ENCODE measurements at places on chromosomes 2 and 18.

DNA sequence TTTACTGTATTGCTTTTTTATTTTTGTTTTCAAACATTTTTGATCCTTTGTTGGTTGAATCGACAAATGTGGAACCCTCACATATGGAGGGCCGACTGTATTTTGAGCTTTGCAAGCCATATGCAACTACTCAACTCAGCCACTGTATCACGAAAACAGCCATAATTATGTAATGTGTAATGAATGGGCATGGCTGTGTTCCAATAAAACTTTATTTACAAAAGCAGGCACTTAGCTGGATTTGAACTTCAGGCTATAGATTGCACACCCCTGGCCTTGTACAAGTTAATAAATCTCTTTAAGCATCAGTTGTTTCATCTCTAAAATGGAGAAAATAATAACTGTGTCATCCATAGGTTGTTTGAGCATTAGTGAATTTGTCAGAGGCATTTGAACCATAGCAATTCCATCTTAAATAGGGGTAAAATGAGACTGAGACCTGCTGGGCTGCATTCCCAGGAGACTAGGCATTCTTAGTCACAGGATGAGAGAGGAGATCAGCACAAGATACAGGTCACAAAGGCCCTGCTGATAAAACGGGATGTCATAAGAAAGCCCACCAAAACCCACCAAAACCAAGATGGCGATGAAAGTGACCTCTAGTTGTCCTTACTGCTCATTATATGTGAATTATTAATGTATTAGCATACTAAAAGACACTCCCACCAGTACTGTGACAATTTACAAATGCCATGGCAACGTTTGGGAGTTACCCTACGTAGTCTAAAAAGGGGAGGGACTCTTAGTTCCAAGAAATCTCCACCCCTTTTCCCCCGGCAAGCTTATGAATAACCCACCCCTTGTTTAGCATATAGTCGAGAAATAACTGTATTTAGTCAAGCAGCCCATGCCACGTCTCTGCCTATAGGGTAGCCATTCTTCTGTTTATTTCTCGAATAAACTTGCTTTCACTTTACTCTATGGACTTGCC, 13.7 kb upstream of the LTBP1 start:
- no peak for DNase-seq

GRCh38 chr2:191941376-191941929, 94.6 kb upstream of the CAVIN2 start:
- DNase-seq = no peak

DNA sequence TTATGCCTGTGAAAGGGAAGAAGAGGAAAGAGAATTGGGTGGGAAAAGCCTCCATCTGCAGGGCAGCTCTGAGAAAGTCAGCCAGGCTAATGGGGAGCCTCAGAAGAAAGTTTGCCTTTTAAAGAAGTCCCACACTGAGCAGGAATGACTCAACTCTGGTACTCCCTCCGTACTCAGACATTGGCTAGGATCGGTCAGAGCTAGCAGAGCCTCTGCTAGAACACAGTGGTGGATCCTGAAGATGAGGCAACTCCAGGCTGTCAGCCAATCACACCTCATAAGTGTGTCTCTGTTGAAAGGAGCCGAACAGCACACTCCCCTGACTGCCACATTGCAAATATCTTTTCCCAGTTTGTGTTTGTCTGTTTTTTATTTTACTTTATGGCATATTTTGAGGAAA, 96.9 kb downstream of the HNRNPLL start:
- DNase-seq = no peak

DNA sequence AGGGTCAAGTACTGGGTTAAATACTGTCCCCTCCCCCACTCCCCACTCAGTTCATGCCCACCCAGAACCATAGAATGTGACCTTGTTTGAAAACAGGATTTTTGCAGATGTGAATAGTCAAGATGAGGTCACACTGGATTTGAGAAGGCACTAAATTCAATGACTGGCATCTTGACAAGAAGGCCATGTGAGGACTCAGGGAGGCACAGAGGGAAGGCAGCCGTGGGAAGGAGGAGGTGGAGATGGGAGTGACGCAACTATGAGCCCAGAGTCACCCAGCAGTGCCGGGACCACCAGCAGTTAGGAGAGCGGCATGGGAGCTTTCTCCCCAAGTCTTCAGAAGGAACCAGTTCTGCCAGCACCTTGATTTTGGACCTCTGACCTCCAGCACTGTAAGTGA, 257.3 kb downstream of the BCL2 start:
- DNase-seq = no peak

DNA sequence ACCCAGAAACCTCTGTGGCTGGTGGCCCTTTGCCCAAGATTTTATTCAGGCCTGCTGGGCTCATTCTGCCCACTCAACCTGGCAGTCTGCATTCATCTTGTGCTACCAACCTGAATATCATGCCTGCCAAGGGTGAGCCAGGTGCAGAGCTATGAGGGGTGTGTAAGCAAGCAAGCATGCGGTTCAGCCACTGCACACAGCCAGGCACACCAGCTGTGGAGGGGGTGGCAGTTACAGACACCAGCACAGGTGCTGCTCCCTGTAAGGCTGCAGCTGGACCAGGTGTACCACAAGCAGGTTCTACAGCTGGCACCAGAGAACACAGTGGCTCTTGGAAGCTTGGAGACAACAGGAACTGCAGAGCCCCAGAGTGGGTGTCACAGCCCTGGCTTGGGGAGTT, 633.2 kb downstream of the FBXO15 start:
- no peak for DNase-seq

- no peak for DNase-seq
Measured at GRCh38 chr2:95034818-95035217, 9.3 kb downstream of the MAL start.

GRCh38 chr2:176453784-176454183, 184.5 kb downstream of the MTX2 start:
- DNase-seq = no peak

DNA sequence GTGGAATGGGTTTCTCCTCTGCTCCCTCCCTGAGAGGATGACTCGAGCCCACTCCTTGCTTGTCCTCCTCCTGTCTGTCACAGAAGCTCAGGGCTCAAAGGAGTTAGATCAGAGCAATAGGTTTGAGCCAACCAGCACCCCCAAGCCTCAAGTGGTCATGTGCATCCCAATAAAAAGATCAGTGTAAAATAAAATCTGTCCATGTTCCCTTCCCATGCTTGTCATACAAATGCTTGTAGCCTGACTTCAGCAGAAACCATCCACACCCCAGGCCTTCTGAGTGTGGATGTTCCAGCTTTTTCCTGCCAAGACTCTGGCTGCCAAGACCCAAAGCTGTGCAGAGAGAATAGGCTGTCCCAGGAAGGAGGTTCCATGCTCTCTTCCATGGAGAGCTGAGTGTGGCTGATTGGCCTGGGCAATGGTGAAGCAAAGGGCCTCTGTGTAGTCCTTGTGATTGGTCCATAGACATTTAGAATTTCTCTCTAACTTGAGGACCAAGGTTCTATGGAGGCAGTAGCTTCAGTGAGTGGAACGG, 67.4 kb downstream of the GYPC start:
- DNase-seq = no peak

DNA sequence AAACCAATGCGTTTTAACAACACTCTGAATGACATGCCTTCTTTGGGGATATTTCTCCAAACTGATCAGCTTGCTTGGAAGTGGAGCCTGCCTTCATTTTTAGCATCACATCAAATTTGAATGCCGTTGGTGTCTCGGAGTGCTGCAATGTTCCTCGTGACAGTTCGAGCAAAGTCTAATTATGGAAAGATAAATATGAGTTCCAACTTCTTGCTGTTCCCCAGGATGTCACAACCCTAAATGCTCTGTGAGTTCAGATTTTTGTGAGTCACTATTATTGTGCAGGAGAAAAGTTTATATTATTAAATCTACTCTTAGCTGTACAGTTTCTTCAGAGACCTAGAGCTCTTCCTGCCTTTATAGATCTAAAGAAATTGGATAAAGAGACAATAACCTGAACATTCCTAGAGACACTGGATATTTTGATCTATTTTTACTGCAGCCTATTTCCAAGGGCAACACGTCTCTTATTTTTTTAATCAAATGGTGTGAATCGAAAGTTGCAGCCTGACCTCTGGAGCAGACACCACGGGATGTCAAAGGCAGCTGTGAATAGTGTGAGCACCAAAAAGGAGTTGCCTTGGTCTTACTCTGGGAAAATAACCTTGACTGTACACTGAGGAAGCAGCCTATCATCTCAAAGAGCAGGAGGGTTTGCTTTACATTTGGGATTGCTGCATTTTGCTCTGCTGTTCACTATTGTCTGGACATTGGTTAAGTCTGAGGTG, 330.1 kb downstream of the TDRD15 start:
- DNase-seq = no peak

DNA sequence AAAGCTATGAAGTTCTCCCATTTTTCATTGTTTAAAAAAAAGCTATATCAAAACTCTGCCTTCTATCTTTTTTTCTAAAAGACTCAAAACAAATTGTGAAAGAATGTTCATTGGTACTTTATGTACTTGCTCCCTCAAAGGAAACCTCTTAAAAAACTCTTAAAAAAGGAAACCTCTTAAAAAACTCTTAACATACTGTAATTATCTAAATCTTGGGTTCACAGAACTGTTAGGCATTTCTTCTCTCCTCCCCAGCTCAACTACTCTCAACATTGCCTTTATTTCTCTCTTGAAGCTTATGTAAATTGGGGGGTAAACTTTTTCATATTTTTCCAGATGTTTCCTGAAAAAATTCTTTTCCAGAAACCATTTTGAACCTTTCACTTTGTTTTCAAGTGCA, 330.5 kb upstream of the SLC39A10 start:
- no peak for DNase-seq

DNA sequence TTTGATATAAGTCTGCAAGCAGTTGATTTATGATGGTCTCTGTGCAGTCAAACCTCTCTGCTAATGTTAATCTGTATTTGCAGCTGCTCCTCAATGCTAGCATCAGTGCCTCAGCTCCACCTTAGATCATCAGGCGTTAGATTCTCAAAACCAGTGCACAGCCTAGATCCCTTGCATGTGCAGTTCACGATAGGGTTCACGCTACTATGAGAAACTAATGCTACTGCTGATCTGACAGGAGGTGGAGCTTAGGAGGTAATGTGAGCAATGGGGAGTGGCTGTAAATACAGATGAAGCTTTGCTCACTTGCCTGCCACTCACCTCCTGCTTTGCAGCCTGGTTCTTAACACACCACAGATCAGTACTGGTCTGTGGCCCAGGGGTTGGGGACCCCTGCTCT, 18.4 kb downstream of the RBKS start:
- no peak for DNase-seq

- no peak for DNase-seq
Measured at GRCh38 chr18:12393998-12394397, 13.7 kb upstream of the PRELID3A start.

DNA sequence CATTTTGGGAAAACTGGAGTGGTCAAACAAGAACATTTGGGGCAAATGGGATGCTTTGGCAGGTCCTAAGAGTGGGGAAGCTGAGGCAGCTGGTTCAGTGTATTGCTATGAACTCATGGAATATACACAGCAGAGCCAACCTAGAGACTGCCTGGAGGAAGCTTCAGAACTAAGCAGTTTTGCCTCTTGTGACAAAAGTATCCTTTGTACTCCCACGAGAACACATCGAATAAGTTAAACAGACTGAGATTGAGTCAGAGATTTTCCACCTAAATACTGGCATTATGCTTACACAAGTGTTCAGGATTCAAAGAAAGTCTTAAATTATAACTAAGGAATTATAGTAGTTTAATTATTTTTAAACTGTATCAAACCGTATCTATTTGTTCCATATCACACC, 5.2 kb upstream of the ARMC9 start:
- DNase-seq = no peak

DNA sequence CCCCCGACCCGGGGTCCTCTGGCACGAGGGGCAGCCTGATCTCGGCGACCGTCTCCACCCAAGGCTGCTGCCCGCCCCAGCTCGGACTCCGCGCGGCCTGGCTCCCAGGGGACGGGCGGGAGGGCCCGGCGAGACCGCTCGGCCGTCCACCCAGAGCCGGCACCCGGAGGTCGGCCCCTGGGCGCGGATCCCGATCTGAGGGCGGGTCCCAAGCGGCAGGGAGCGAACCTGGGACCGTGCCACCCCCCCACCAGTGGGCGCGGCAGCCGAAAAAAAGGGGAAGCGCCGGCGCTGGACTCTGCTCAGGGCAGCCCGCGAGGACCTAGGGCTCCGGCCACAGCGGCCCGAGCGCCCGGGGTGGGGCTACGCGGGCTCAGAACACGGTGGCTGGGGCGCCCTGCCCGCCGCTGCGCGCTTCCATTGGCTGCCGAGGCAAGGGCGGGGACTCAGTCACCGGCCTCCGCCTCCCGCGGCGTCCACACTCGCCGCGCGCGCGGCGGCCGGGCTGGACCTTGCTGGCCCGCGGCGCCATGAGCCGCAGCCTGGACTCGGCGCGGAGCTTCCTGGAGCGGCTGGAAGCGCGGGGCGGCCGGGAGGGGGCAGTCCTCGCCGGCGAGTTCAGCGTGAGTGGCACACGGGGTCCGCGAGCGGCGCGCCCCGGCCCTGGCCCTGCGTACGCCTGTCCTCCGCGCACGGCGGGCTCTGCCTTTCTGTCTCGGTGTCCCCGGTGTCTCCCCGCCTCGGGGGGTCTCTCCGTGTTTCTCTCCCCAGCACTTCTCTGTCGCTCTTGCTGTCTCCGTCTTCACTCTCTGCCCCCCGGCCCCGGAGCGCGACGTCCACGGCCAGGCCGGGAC, at the start of gene PTPN18:
Gene PTPN18, plus strand, starts transcription at position 479 of the 854 bp plus-strand sequence. Its CDS starts 52 bp downstream, at position 531.
- peak; percentile 64 for DNase-seq

DNA sequence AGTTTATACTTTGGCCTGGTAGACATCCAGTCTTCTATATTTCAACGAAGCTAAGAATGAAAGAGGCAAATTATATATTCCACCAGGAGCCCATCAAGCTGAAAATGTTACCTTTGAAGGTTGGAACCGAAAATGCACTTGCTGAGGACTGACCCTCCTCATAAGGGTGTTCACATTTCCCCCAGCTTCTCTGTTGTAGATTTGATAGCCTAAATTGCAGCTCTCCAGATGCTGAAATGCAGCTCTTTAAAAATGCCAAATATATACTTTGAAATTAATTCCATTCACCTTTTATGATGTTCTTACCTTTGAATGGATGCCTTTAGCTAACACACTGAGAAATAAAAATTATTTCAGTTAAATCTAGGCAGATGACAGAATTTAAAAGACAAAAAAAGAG, 1.8 kb upstream of the FIGN start:
- no peak for DNase-seq

- DNase-seq = no peak
Measured at GRCh38 chr2:114769110-114769509, 326.7 kb downstream of the DPP10 start.

GRCh38 chr2:105308382-105309146, 21.0 kb downstream of the TGFBRAP1 start:
- no peak for DNase-seq

DNA sequence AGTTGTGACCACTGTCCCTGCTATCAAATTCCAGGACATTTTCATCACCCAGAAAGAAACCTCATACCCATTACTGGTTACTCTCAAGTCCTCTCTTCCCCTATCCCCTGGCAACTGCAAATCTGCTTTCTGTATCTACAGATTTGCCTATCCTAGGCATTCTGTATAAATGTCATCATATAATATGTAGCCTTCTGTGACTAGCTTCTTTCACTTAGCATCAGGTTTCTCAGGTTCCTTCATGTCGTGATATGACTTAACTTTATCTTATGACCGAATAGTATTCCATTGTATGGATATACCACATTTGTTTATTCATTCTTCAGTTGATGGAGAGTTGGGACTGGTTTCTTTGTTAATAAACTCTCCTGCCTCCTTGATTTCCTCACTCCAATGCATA, 60.5 kb downstream of the PMAIP1 start:
- DNase-seq = no peak
